Stimulated activated CD8-positive, alpha-beta memory T cell treated with anti-CD3 and anti-CD28 coated beads, Interleukin-4, amount 100 ng/mL, for 1 hour (primary cell): ENCODE measurements at places on chromosomes 6 and 20.

- DNase-seq, result no peak
Measured at GRCh38 chr20:48220033-48220633, 434.9 kb upstream of the SULF2 start.

DNA sequence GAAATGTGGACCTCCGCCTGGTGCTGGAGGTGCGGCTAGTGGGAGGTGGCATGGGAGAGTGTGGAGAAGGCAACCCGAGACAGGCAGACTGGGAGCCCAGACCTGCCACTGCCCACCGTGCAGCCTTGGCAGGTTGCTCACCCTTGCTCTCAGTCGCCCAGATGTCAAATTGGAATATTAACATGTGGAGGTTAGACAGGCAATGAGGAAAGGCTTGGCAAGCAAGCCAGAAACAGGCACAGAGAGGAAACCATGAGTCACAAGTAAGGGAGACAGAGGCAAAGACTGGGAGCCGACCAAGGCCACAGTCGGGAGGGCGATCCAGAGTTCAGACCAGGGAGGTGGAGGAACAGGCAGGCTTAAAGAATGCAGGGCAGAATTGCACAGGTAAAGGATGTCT lies 178.2 kb downstream of the FOXC1 start:
- DNase-seq, result no peak

DNA sequence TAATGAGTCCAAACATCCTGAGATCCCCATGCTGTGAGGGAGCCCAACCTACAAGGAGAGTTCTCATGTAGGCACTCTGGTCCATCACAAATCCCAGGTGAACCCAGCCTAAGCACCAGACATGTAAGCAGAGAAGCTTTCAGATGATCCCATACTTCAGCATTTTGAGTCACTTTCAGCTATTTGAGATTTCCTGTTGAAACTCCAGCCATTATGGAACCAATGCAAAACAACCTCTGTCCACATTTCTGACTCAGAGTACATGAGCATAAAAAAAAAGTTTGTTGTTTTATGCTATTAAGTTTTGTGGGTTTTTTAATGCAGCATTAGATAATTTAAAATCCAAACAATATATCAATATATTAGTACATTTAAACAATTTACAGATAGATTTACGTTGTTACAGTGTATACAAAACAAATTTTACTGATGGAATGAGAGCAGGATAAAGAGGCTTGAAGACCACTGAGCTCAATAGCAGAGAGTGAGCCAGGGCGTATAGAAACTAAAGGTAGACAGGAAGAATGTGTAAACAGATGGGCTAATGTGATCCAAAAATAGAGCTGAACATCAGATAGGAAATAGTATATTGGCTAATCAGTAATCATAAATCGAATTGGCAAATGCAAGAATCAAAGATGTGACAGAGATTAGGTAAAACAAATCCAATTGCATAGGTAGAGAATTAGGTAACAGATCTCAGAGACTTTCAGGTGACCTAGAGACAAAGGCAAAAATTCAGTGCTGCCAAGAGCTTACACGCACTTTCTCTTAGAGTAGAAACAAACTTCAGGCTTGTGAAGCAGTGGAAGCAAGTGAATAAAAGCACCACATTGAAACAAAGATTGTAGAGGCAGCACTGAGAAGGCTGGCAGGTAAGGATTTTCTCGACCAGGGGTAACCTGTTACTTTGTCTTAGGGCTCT lies 36.2 kb upstream of the PLCB1 start:
- DNase-seq, result no peak

- no peak for DNase-seq
Measured at GRCh38 chr6:151111670-151112069, 128.1 kb upstream of the AKAP12 start.

GRCh38 chr6:16966791-16967469 lies 134.9 kb upstream of the STMND1 start:
- no peak for DNase-seq

DNA sequence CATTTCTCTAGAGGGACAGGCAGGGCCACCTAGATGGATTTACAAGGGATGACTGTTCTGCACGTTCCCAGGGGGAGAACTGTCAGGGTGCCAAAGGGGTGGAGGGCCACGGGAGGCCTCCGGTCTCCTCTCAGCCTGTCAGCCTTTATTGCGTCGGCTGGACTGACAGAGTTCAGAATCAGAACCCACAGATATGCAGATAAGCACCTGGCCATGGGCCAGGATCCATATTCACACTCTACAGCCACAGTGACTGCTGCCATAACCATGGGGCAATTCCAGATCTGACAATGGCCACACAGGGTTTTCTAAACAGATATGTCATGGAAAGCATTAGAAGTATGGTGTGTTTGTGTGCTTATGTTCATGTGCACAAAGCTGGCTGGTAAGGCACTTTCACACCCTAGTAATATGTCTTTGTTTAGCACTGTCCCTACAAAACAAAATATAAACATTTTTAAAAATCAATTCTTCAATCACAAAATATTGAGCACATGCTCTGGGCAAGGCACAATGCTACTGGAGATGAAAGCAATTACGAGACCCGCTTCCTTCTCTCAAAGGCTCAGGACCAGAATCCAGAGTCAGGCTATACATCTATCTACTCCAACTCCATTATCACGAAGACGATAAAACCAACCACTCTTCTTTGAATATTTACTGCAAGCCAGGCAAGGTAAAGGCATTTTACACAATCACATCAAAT lies 29.1 kb downstream of the TRAM2 start:
- DNase-seq, result no peak
